ENCODE measurements at places on chromosomes 1 and 21.

DNA sequence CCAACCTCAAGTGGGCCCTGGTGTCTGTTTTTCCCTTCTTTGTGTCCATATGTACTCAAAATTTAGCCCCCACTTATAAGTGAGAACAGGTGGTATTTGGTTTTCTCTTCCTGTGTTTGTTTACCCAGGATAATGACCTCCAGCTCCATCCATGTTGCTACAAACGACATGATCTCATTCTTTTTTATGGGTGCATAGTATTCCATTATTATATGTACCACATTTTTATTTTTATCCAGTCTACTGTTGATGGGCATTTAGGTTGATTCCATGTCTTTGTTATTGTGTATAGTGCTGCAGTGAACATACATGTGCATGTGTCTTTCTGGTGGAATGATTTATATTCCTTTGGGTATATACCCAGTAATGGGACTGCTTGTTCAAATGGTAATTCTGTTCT is 27.6 kb downstream of the FCRL3 start:
- DNase-seq = no peak

- peak; percentile 78 for DNase-seq
Observed at GRCh38 chr21:44932408-44933181, 7.2 kb upstream of the SLX9 start.

- peak; percentile 49 for DNase-seq
Observed at GRCh38 chr1:54404939-54405897, 976 bp downstream of the SSBP3 start.

DNA sequence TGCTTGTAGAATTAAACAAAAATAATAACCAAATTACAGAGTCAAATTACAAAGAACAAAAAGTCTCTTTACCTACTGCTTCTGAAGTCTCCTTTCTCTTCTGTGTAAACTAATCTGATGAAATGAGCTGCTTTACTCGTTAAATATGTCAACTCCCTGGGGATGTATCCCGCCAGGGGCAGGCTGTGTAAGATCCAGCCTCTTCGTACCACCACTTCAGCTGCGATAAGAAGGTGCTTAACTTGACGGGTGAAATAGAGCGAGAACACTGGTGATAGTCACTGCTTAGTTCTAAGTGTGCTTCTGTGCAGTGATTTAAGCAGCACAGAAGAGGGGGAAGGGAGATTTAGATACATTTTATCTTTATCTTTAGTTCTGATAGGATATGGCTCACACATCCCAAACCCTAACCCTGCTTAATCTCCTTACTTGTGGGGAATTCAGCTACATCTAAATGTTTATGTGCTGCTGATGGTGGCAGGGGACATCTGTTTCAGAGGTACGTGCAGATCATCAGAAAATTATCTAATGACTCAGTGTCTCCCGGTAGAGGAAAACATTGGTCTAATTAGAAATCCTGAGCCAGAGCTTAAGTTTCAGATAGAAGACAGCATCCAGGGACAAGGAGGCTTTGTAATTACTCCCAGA is 46.0 kb downstream of the RHOU start:
- no peak for DNase-seq

GRCh38 chr21:40717028-40717427 is 129.9 kb downstream of the DSCAM start:
- DNase-seq = no peak

DNA sequence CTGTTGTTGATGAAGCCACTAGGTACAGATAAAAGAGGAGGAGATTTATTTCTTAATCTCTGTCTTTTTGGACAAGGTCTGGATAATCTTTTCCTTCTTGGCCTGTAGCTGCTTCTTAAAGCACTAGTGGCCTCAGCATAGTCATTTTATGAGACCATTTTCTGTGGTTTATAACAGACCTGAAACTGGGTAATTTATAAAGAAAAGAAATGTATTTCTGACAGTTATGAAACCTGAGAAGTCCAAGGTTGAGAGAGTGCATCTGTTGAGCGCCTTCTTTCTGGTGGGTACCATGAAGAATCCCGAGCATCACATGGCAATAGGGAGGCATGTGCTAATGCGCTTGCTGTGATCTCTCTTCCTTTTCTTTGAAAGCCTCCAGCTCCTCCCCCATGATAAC is 36.7 kb upstream of the PDC start:
- no peak for DNase-seq

All from stimulated activated CD8-positive, alpha-beta memory T cell treated with anti-CD3 and anti-CD28 coated beads, Interleukin-4, amount 100 ng/mL, for 48 hours (primary cell).